ENCODE measurements at places on chromosomes 2 and 18.

GRCh38 chr2:184620367-184620766, 22.0 kb downstream of the ZNF804A start:
- DNase-seq, result no peak

DNA sequence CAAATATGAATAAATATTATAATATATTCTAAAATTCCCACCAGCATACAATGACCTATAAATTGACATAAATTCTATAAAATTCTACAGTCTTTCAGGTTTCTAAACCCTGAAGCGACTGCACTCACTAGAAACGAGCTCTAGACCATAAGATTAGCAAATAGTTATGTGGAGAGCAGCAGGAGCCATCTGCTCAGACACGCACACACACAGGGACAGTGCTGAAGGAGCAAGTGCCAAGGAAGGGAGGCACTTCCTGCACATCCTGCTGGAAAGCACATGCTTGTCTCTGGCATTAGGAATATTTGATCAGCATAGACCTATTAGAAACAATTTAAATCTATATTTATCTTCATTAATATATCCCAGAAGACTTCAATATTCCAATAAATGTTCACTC, 713.9 kb upstream of the CDH2 start:
- no peak for DNase-seq

- no peak for DNase-seq
Observed at GRCh38 chr2:214591366-214591765, 180.5 kb downstream of the VWC2L start.

GRCh38 chr2:185144159-185144919, 546.0 kb downstream of the ZNF804A start:
- no peak for DNase-seq

GRCh38 chr2:172836347-172836821, 100.7 kb downstream of the RAPGEF4 start:
- DNase-seq, result no peak

- DNase-seq, result no peak
Observed at GRCh38 chr18:56823986-56824565, 172.9 kb downstream of the WDR7 start.

DNA sequence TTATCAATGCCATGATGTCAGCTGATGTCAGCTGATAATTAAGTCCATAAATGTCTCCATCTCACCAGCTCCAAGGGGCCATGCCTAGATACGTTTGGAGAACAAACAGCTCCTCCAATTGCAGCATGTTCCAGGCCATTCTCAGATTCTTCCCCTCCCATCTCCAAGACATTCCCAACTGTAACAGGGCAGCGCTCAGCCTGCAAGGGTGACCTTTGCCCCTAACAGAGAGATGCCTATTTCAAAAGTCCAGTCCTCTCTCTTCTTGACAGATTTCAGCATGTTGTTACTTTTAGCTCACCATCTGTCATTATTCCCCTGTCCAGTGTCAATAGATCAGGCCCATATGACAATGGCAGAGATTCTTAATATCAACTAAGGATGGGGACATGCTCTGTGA, 9.9 kb downstream of the PSD4 start:
- DNase-seq, result no peak

- no peak for DNase-seq
Observed at GRCh38 chr18:46574743-46575115, 82.3 kb downstream of the LOXHD1 start.

All from amniotic stem cell (primary cell).